NCI-H1436 treated with DMSO at 0.1 percent for 48 hours (cell line): ENCODE measurements at places on chromosomes 4 and X.

- DNase-seq = no peak
These were observed 503.6 kb downstream of the IL1RAPL1 start for GRCh38 chrX:29090811-29091210.

GRCh38 chr4:33722254-33722653, 2522.1 kb downstream of the ARAP2 start:
- DNase-seq = no peak

DNA sequence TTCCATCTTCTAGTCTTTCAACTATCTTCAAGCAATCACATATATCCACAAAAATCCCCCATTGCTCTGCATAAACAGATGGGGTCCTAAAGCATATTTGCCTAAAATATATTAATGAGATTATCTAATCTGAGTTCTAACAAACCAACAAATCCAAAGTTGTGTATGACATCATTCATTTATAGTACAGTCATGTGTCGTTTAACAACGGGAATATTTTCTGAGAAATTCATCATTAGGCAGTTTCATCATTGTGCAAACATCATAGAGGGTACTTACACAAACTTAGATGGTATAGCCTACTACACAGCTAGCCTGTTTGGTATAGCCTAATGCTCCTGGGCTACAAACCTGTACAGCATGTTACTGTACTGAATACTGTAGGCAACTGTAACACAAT, 38.0 kb upstream of the SRD5A3 start:
- DNase-seq = no peak

DNA sequence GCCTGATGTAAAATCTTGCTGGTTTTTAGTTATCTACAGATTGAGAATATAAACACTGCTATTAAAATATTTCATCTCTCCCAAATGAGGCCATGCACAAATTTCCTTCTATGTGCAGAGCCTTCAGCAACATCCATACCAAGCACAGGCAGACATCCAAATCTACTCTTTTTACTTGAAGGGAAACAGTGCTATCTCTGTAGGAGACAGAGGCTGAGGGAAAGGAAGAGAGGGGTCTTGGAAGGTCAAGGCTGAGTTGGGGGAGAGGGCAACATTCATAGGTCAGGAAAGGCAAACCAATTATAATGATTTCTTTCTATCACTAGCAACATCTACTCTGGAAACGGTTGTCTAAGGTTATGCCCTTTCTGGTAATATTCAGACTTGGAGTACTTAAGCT, 240.2 kb downstream of the CBR4 start:
- no peak for DNase-seq

DNA sequence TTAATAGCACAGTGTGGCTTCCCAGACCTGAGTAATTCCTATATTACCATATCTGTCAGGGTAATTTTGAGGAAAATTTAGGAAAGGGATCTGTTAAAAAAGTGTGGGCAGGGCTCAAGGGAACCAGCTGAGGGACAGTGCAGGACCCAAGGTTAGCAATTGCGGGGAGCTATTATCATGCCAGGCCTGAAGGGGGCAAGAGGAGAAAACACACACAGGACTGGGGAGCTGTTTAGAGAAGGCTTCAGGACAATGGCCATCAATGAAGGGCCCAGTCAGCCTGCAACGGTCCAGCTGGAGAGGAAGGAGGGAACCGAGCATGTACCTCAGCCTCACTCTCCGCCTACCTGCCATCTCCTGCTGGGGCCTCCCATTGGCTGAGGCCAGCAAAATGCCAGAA, 19.0 kb upstream of the NHS start:
- no peak for DNase-seq

GRCh38 chr4:54513204-54513603, 144.6 kb upstream of the KIT start:
- DNase-seq = no peak

DNA sequence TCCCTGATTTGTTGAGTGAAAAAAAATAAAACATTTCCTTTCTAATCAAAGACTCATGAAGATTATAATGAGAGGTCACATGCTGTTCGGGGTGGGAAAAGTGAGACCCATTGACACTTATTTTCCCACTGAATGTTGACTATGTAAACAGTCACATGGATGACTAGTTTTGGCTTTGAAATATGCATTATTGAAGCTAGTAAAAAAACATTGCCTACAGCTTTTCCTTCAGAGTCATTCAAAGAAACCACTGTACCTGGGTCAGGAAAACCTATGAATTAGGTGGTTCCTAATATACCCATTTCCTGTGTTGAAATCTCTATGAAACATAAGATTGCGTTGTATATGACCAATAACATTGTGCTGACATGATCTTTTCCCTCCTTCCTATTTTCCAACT, 251.2 kb downstream of the CFAP299 start:
- no peak for DNase-seq

DNA sequence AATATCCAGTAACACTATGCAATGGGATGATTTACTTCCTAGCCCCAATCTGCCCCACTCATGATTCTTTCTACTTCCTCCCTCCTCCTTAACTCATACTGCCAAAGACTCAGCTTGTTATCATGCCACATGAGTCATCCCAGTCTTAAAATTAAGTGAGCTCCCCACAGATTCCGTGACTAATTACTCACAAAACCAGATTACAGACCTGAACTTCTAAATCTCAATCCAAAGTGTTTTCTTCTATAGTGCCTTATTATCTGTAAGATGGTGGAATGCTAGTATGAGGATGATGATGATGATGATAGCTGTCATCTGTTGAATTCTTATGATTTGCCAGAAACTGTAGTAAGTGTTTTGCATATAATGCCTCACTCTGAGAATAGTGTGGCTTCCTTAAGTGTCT, 27.7 kb upstream of the GPC3 start:
- no peak for DNase-seq

DNA sequence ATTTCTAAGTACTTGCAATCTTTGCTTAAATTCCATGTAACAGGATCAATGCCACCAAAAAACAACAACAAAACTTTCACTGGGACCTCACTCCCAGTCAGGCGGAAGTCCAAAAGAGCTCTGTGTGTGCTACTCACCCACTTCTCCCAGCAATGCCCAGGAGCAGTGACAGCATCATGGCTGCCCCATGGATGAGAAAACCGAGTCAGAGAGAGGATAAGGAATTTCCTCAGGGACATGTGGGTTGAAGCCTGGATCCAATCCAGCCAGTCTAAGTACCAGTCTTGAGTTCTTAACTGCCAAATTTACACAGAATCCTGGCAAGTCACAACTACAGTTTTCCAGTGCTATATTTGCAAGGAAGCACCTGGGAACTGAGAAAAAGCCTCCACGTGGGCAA, 64.5 kb downstream of the STX18 start:
- no peak for DNase-seq
